ENCODE measurements at places on chromosomes 2 and 18.

GRCh38 chr2:48148841-48149430 is 242.6 kb upstream of the FBXO11 start:
- no peak for DNase-seq

- no peak for DNase-seq
Measured at GRCh38 chr2:24945907-24946306, 25.8 kb downstream of the DNAJC27 start.

DNA sequence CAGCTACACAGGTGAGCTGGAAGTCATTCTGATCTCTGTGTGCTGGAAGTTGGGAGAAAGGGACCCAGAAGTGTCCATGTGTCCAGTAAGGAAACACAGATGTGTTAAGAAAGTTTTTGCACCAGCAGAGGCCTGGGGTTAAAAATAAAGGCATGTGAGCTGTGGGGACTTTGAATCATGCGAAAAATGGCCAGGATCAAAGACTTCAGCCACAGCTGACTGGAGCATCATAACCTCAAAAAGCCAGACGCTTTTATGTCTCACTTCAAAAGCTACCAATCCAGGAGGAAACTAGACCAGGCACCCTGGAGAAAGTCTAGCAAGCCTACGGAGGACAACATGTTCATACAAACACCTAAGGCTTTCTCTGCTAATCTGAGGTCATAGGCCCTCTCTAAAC is 503.6 kb upstream of the REG3G start:
- no peak for DNase-seq

DNA sequence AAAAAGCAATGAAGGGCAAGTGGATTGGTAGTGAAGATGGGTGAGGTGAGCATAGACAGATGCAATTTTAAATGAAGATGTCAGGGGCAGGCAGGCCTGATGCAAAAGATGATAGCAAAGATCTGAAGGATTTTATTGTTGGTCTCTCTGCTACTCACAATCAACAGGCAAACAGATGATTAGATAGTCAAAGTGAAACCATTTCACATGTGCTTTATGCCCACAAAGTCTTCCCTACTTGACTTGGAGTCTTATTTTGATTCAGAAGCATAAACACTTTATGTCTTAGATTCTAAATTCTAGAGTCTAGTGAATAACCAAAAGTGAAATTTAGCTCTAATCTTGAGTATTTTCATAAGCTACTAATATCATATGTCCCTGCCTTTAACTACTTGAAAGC is 153.8 kb upstream of the HNRNPA3 start:
- DNase-seq = no peak

- DNase-seq = no peak
Measured at GRCh38 chr2:135164431-135164830, 112.3 kb downstream of the RAB3GAP1 start.

Measured in stimulated activated CD8-positive, alpha-beta memory T cell treated with anti-CD3 and anti-CD28 coated beads, Interleukin-7, amount 100 ng/mL, for 4 hours (primary cell).